ENCODE measurements at places on chromosomes 12 and 14.

GRCh38 chr12:119176267-119177055 is 2.3 kb upstream of the HSPB8 start:
- no peak for DNase-seq

DNA sequence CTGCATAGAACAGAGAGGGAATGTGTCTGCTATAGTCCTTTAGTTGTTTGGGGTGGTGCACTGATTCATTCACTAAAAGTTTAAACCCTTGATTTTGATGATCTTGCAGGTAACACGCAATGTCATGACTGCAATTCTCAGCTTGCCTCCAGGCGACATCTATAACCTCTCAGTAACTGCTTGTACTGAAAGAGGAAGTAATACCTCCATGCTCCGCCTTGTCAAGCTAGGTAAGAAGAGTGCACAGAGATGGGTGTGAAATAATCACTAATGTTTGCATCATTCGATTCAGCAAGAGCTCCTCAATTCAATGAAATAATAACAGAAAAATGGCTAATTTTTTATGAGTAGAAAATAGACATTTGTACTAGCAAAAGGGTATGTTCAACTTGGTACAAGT is 203.7 kb downstream of the PTPRO start:
- no peak for DNase-seq

GRCh38 chr14:102508774-102509745 is 516 bp downstream of the ANKRD9 start:
- no peak for DNase-seq

DNA sequence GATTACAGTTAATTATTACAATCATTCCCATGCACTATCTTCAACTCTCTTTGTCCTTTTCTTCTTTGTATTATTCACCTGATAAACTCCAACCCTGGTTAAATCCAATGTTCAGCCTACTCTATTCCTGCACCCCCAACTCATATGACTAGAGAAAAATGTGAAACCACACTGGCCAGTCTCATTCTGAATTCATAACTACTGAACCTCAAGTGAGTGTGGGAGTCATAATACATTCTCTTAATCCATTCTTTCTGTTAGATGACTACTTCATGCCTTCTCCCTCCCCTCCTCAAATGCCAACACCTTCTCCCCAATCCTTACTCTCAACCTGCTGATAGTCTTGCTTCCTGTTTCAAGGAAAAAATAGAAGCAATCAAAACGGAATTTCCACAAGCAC is 22.3 kb upstream of the ITPR2 start:
- DNase-seq: no peak

DNA sequence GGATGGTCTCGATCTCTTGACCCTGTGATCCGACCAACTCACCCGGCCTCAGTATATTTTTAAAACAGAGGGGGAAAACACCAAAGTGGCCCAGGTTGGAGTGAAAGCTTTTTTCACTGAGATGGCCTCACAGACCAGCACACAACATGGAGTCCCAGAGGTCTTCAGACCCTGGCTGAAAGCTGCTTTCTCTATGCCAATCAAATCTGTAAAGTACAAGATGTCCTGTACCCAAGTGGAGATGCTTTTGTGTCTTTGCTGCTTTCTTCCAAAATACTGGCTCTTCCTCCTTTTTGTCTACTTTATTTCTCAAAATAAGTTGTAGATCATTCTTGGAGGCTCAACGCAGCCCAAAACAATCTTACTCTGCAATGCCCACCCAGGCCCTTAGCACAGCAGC is 214.8 kb downstream of the MED13L start:
- no peak for DNase-seq

- DNase-seq: no peak
These were observed 1.3 kb upstream of the TWF1 start for GRCh38 chr12:43807386-43807785.

- no peak for DNase-seq
These were observed 153.3 kb downstream of the PRKCH start for GRCh38 chr14:61474701-61475100.

DNA sequence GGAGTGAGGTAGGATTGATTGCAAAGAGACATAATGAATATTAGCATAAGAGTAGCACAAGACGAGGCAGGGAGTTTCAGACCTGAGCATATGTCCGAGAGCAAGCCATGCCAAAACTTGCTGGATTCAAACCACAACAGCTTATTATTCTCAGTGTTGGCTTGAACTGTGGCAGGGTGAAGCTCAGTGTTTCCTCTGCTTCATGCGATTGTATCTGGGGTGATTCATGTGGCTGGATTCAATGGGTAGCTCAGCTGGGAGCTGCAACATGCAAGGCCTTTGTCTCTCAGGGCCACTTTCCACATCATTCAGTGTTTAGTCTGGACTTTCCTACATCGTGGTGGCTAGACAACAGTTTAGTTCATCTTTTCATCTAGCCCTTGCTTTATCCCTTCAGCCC is 22.1 kb upstream of the E2F7 start:
- no peak for DNase-seq

GRCh38 chr14:104200106-104200505 is 61.7 kb downstream of the KIF26A start:
- no peak for DNase-seq

DNA sequence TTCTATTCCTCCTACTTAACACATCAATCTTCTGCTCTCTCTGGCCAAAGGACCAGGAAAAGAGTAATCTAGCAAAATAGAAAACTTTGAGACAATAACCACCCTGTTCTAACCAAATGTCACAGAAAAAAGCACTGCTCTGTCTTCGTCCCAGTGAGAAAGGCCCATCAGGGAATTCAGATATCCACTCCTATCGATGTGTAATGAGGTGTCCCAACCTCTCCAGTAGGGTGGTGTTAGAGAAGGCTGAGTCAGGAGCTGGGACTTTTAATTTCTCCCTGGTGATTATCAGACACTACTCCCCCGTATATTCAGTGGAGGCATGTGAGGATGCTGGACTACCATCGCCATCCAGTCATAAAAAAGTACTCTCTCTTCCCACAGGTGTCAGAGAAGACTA is 130.3 kb downstream of the TMTC3 start:
- DNase-seq: no peak

DNA sequence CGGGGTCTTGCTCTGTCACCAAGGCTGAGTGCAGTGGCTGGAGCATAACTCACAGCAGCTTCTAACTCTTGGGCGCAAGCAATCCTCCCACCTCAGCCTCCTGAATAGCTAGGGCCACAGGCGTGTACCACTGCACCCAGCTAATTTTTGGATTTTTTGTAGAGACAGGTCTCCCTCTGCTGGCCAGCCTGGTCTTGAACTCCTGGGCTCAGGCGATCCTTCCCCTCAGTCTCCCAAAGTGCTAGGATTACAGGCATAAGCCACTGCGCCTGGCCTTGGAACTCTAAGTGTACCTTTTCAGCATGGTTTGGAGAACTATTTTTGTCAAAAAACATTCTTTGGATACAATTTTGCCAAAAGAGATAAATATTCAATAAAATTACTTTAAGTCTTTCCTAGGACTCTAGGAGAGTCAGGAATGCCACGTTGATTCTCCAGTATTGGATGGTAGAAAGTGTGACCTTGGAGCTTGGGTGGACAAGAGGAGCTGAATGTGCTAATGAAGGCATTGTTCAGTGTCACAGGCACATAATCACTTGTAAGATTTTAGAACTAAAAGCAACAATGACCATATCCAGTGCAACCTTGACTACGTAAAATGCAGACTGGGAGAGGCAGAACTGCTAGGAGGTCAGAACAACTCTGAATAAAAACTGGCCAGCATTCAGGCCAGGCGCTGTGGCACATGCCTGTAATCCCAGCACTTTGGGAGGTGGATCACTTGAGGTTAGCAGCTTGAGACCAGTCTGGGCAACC is 2.8 kb downstream of the SRSF9 start:
- DNase-seq: no peak

DNA sequence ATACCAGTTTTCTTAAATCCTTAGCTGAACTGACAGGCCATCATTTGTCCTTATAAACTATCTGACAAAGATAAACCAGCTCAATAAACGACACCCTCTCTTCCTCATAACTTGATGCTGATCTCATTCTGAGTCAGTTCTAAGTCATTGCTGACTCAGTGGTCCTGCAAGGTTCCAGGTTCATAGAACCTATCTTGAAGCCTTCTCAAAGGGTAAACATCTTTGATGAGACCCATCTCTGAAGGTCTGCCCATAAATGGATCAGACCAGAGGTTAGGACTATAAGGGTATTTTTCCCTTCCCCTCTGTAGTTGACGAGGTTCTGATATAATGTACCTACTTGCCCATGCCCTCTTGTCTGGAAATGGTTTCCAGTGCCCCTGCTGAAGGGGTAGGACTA is 11.9 kb downstream of the NAA25 start:
- no peak for DNase-seq
